Stimulated activated CD4-positive, alpha-beta T cell treated with anti-CD3 and anti-CD28 coated beads, Interleukin-12 subunit alpha, Interleukin-12 subunit beta, amount 100 ng/mL, for 4 hours (primary cell): ENCODE measurements at places on chromosomes 5 and 9.

GRCh38 chr9:20197976-20198685 is 409.3 kb upstream of the SLC24A2 start:
- DNase-seq = no peak

GRCh38 chr5:42301349-42301748 is 121.9 kb upstream of the GHR start:
- no peak for DNase-seq

GRCh38 chr5:19258686-19259085 is 729.3 kb downstream of the CDH18 start:
- no peak for DNase-seq

GRCh38 chr9:88733651-88734421 is 198.9 kb downstream of the NXNL2 start:
- DNase-seq = no peak

GRCh38 chr9:108645520-108645919 is 210.3 kb downstream of the ACTL7B start:
- DNase-seq = no peak

DNA sequence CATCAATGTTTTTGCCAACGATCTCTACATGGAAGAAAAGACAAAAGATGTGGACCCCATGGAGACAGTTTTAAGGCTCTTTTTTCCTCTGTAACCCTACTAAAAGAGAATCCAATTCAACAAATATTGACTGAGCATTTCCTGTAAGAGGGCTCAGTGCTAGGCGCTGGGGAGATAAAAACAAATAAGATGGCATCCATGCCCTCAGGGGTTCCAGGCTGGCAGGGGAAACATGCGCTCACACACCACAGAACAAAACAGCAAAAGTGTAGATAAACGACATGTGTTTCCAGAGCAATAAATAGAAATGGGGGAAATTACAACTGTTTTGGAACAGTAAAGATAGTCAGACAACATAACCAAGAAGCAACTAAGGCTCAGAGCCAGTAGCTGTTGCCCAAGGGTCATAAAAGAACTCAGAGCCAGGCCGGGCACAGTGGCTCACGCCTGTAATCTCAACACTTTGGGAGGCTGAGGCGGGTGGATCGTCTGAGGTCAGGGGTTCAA is 25.2 kb downstream of the ZNF608 start:
- no peak for DNase-seq

- DNase-seq = no peak
These were observed 83.3 kb downstream of the PRRT1B start for GRCh38 chr9:131628459-131629225.
